Adrenal gland (tissue), 19 donors: ENCODE measurements at places on chromosomes 2 and 18. TPM values are rescaled to one million over a fixed set of nuclear protein-coding genes. Genes with fewer than 3 reads are reported as not detected.

- H3K4me3 ChIP-seq: no peak overlapping the region
- no peak for DNase-seq
- no peaks in the 10 kb centered on the region for H3K4me1 ChIP-seq
- H3K27ac ChIP-seq: no peak overlapping the region
- H3K27me3 ChIP-seq: no peaks in the 10 kb centered on the region
- no peaks in the 10 kb centered on the region for H3K36me3 ChIP-seq
Observed at GRCh38 chr2:179355881-179356280, 91.2 kb upstream of the SESTD1 start.

- H3K27me3 ChIP-seq: no peaks in the 10 kb centered on the region
- no peaks in the 10 kb centered on the region for H3K36me3 ChIP-seq
- no peak for DNase-seq
- H3K4me1 ChIP-seq: peaks cover 15% of the 10 kb centered on the region
Observed at GRCh38 chr2:222490131-222490530, 65.8 kb downstream of the SGPP2 start.

DNA sequence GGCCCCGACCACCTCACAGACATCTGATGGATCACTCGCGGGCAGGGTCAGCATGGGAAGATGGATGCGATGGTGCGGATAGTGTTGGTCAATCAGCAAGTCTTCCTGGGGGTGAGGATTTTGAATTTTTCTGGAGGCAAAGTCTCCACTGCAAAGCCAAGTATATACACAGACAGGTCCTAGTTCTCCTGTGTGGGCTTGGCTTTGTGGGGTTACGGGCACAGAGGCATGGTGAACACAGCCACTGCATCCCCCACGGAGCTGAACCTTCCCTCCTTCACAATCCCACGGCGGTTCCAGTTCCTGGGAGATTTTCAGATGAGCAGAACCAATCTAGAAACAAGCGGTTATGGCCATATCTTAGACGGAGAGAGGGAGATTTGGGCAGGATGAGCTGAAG is 35.8 kb downstream of the CNGA3 start:
- no peaks in the 10 kb centered on the region for H3K27me3 ChIP-seq
- H3K36me3 ChIP-seq: no peaks in the 10 kb centered on the region
- DNase-seq: no peak

DNA sequence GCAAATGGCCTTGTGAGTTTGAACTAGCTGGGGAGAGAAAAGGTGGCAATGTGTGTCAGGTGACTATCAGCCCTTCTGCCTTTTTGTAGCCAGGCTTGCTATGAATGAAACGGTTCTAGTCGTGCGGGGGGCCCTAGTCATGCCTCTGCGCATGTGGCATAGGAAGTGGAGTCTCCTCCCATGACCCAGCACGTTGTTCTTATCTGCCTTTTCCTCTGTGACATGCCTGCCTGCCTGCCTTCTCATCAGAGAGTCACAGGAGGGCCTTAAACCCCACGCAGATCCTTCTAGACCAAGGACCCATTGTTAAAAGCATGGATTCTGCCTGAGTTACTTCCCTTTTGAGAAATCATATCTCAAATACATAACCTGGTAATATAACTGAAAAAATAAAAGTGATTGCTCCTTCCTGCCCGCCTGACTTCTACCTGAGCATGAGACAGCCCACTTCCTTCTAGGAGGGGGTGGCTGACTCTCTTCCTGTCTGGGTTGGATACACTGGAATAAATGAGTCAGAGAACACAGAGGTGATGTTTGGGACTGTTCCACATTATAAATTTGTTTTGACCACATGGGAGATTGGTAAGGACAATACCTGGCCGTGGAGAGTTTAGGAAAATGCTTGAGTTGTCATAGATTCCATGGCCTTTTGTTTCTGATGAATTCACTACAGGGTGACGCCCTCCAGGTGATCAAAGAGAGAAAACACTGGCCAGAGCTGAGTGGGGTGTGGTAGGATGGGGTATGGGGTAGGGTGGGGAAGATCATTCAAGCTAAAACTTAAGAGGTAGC is 49.8 kb downstream of the FBLN7 start:
- no peak overlapping the region for H3K4me3 ChIP-seq
- no peaks in the 10 kb centered on the region for H3K36me3 ChIP-seq
- no peak overlapping the region for H3K27ac ChIP-seq
- no peak for DNase-seq

GRCh38 chr2:128321784-128322714 is 3.4 kb upstream of the HS6ST1 start:
- peak; percentile 85 for DNase-seq
- H3K27me3 ChIP-seq: no peaks in the 10 kb centered on the region
- H3K27ac ChIP-seq: no peak overlapping the region
- H3K36me3 ChIP-seq: no peaks in the 10 kb centered on the region

- H3K27ac ChIP-seq: no peak overlapping the region
- no peaks in the 10 kb centered on the region for H3K4me1 ChIP-seq
- H3K36me3 ChIP-seq: no peaks in the 10 kb centered on the region
- DNase-seq: no peak
Observed at GRCh38 chr2:25491966-25492532, 150.3 kb upstream of the DNMT3A start.

GRCh38 chr18:79570266-79571201 is 109.1 kb upstream of the CTDP1 start:
- peak; percentile 10 for DNase-seq
- no peaks in the 10 kb centered on the region for H3K4me1 ChIP-seq
- no peaks in the 10 kb centered on the region for H3K27me3 ChIP-seq
- no peak overlapping the region for H3K4me3 ChIP-seq
- no peaks in the 10 kb centered on the region for H3K36me3 ChIP-seq

DNA sequence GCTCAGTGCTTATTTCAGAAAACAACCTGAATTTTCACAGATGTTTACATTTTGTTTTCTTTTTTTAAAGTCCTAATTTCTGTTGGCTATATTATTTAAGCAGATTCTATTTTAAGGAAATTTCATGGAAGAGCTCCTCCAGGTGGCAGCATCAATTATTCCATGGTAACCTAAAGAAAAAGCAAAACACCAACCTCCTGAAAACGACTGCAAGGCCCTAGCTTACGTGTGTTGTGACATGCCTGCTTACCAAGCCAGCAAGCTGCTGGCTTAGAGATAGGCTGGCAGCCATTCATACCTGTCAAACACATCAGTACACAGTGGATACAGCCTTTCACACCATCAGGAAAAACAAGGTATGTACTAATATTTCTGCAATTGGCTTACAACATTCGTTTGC is 64.9 kb downstream of the LPIN2 start:
- no peaks in the 10 kb centered on the region for H3K4me1 ChIP-seq
- no peaks in the 10 kb centered on the region for H3K36me3 ChIP-seq
- no peak overlapping the region for H3K4me3 ChIP-seq
- H3K27ac ChIP-seq: no peak overlapping the region
- no peaks in the 10 kb centered on the region for H3K27me3 ChIP-seq

DNA sequence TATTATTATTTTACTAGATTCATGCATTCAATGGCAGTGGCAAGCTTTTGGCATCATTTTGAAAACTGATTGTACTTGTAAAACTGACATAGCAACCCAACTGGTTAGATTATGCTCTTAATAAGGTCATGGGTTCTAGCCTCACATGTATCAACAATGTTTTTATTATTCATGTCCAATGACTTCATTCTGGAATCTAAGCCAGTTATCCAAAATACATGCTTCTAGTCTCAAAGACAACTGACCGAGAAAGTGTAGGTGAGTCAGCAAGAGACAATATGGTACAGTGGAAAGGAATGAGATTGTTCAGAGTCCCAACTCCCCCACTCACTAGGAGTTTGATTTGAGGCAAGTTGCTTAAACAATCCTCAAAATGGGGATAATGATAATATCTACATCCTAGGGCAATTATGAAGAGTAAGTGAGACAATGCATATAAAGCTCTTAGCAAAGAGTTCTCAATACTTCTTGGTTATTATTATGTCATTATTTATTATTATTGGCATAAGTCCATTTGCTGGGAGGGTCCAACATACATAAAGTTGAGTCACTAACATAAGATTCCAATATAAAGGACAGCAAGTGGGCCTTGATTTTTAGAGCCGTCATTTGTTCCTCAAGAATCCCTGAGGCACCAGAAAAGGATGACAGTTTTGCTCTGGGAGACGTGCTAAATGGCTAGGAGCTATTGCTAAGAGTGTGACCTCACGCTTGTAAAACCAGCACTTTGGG is 99.4 kb downstream of the NEB start:
- H3K4me1 ChIP-seq: peaks cover 9% of the 10 kb centered on the region
- H3K27ac ChIP-seq: no peak overlapping the region
- no peaks in the 10 kb centered on the region for H3K27me3 ChIP-seq
- DNase-seq: no peak
- no peak overlapping the region for H3K4me3 ChIP-seq

DNA sequence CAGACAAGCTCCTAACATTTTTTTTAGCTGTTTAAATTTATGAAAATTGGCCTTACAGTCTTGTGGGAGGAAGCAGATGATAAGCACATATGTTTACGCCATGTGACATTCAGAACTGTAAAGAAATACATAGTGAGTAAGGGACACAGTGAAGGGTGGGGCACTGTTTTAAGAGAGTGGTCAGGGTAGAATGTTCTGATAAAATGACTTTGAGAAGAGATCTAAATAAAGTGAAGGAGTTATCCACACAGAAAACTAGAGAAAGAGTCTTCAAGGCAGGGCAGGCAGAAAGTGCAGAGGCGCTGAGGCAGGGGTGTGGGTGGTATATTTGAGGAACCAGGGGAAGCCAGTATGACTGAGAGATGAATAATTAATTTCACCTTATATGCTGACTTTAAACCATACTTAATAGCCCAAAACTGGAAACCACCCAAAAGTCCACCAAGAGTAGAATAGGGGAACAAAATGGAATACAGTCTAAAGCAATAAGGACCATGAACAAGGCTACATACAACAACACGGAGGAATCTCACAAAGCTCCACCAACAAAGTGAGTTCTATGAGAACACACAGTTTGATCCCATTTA is 8.6 kb downstream of the MREG start:
- no peak overlapping the region for H3K4me3 ChIP-seq
- no peaks in the 10 kb centered on the region for H3K4me1 ChIP-seq
- no peaks in the 10 kb centered on the region for H3K27me3 ChIP-seq

DNA sequence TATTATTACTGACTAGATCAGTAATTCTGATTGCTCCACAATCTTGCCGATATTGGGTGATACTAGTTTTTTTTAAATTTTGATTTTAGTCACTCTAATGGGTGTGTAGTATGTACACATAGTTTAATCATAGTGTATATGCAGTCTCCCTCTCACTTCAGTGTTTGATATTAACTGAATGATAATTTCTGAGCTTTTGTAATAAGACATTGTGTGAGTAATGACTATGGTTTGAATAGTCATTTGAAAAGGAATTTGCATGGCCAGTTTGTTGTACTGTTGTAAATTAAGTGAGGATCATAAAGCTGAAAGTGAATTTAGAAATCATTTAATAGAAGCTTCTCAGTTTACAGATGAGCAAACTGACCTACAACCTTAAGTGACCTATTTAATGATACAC is 33.4 kb downstream of the USP14 start:
- no peak for DNase-seq
- no peak overlapping the region for H3K27ac ChIP-seq
- no peaks in the 10 kb centered on the region for H3K27me3 ChIP-seq
- no peak overlapping the region for H3K4me3 ChIP-seq

GRCh38 chr18:12564378-12564777 is 93.5 kb downstream of the SPIRE1 start:
- H3K4me3 ChIP-seq: no peak overlapping the region
- H3K27ac ChIP-seq: no peak overlapping the region
- H3K27me3 ChIP-seq: no peaks in the 10 kb centered on the region
- no peak for DNase-seq
- no peaks in the 10 kb centered on the region for H3K4me1 ChIP-seq
- H3K36me3 ChIP-seq: no peaks in the 10 kb centered on the region

GRCh38 chr2:48749291-48750127 is 6.0 kb downstream of the LHCGR start:
- H3K4me3 ChIP-seq: no peak overlapping the region
- H3K27ac ChIP-seq: no peak overlapping the region
- H3K27me3 ChIP-seq: no peaks in the 10 kb centered on the region
- no peak for DNase-seq

- H3K36me3 ChIP-seq: no peaks in the 10 kb centered on the region
- H3K4me1 ChIP-seq: no peaks in the 10 kb centered on the region
- no peak overlapping the region for H3K4me3 ChIP-seq
- no peak for DNase-seq
- H3K27ac ChIP-seq: no peak overlapping the region
Observed at GRCh38 chr18:7755753-7756475, 188.8 kb downstream of the PTPRM start.

The DNAH7 gene
- 1.4 TPM for polyA plus RNA-seq

The GALR1 gene
- 0.64 TPM for polyA plus RNA-seq

The ETAA1 gene
- 19.7 TPM for polyA plus RNA-seq

The TIMM21 gene
- 102 TPM for polyA plus RNA-seq

The SMCHD1 gene
- 5.3 TPM for polyA plus RNA-seq

The LCT gene
- not detected for polyA plus RNA-seq
